ENCODE measurements at places on chromosomes 16 and 17.

GRCh38 chr17:80992077-80992947 lies 671 bp downstream of the CHMP6 start:
- DNase-seq: peak; percentile 90

DNA sequence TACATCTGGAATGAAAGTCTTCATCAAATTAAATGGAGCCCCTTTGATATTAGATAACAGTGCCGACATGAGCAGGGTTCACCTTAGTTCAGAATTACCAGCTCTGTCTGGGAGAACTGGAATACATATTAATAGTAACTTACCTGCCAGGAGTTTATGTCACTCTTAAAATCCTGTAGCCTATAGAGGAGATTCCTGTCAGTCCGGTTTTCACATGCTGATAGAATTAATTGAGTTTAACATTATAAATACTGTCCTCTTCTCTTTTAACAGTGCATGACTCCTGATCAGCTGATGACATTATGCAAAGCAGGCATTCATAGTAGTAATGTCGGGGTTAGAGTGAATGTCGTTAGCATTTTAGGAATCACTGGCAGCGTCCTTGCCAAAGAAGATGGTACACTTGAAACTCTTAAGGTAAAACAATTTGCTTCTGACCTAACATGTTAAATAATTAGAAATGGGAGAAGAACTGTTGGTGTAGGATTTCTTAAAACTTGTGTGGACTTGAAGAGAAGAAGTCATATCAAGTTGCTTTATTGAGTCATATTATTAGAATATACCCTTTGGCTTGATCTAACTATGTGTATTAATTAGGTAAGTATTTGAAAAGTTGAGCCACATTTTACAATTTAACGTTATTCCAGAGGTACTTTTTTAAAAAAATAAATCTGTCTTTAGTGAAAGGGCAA lies 34.3 kb downstream of the HEATR3 start:
- DNase-seq: no peak

GRCh38 chr17:4509923-4510617 lies 11.4 kb downstream of the SPNS2 start:
- no peak for DNase-seq

DNA sequence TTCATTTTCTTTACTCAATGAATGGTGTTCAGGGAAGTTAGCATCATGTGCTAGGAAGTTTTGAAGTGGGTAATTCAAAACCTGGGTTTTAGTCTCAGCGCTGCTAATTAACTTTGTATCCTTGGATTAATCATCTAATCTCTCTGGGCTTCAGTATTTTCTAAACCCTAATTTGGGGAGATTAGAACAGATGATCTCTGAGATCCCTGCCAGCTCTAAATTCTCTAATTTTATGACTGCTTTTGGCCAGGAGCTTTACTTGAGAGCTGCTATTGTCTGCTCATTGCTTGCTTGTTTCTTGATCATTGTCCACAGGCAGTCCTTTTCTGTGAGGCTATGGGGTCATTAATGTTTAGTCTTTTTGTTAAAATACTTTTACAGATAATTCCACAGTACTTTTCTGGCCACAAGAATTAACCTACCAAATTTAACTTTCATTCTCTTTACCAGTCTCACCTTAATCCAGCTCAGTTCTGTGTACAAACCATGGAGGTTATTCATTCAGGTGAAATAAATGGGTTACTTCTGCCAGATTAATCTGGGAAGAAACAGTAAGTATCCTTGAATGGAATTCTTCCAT lies 28.4 kb upstream of the VWA3A start:
- no peak for DNase-seq

GRCh38 chr16:86024210-86024609 lies 125.2 kb downstream of the IRF8 start:
- DNase-seq: no peak

- DNase-seq: no peak
Observed at GRCh38 chr16:24518498-24518897, 20.9 kb upstream of the RBBP6 start.

GRCh38 chr17:29292071-29292991 lies 1.6 kb downstream of the NUFIP2 start:
- peak; percentile 88 for DNase-seq

GRCh38 chr16:50121721-50122445 lies 31.2 kb upstream of the TENT4B start:
- DNase-seq: no peak

GRCh38 chr17:65349916-65350315 lies 211.5 kb downstream of the AXIN2 start:
- no peak for DNase-seq

- DNase-seq: no peak
Observed at GRCh38 chr16:19384656-19385055, 33.0 kb upstream of the TMC5 start.

GRCh38 chr17:7336240-7337175 lies at the start of gene ACAP1:
Gene ACAP1 (plus strand): TSS chr17:7336529. CDS start chr17:7336735, 206 bp downstream.
- DNase-seq: peak; percentile 85

GRCh38 chr16:75251280-75252048 lies at the start of gene BCAR1:
Gene BCAR1 (minus strand): TSS chr16:75251624. CDS start chr16:75251482, 142 bp downstream.
- DNase-seq: peak; percentile 99

GRCh38 chr16:86281421-86281820 lies 228.9 kb upstream of the FOXF1 start:
- DNase-seq: peak; percentile 25

- DNase-seq: peak; percentile 84
Observed at GRCh38 chr17:29590411-29591145, 1.1 kb upstream of the GIT1 start.

DNA sequence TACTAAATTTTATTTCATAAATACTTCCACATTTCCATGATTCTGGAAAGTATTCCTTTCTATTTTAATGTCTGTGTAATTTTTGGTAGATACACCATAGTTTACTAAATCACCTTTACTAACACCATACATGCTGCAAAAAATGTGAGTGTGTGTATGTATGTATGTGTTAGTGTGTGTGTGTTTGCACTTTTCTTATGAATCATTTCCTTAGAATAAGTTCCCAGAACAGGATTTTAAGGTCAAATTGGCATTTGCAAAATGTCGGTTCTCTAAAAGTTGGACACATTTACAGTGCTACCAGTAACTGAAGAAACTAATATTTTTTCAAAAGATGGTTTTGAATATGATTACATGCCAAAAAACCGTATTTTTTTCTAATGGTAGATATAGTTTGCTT lies 137.1 kb downstream of the CYB561 start:
- DNase-seq: no peak

- DNase-seq: no peak
Observed at GRCh38 chr16:8953064-8953463, 10.6 kb downstream of the USP7 start.

DNA sequence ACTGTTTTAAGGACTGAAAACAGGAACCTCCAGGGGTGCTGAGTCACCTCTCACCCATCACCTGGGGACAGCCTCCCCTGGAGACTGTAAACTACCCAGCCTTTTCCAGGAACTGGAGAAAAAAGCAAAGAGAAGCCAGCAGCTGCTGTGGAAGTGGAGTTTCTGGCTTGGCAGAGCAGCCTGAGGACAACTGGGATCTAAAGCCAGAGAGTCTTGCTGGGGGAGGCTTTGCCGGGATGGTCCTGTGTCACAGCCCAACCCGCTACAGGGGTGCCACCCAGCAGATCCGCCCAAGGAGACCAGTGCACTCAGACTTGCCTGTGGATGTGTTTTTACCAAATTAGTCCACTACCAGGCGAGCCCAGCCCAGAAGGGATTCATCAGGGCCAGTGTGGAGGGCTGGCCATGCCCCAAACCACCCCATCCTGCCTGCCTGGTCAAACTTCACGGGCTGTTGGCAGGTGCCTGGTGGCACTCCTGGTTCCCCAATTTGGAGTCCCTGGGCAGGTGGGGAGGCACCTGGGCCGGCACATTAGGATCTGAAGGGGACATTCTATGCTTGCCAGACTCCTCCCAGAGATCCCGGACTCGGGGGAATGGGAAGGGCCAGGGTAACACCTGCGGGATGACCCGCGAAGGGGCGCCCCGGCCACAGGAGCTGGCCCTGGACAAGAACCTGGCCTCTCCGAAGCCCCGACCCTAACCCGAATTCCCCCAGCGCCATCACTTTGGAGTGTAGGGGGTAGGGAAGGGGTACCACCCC lies 771 bp downstream of the MSRB1 start:
- DNase-seq: peak; percentile 73

DNA sequence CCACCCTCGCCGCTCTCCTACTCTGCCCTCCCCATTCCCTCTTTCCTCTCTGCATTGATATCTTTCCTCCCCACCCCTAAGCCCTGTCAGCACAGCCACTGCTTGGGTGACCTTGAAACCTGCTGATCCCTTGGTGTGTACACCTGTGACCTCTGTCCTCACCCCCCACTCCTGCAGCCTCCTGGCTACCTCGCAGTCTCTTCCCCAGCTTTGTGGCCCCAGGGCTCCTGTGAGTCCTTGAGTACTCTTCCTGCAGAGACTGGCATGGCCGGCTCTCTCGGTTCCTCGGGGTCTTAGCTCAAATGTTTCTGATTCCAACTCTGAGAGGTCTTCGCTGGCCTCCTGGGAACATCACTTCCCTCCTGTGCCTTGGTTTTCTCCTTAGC lies 31.7 kb downstream of the ADCY7 start:
- DNase-seq: no peak

- peak; percentile 76 for DNase-seq
Observed at GRCh38 chr17:37527249-37527851, 37.7 kb downstream of the DUSP14 start.

DNA sequence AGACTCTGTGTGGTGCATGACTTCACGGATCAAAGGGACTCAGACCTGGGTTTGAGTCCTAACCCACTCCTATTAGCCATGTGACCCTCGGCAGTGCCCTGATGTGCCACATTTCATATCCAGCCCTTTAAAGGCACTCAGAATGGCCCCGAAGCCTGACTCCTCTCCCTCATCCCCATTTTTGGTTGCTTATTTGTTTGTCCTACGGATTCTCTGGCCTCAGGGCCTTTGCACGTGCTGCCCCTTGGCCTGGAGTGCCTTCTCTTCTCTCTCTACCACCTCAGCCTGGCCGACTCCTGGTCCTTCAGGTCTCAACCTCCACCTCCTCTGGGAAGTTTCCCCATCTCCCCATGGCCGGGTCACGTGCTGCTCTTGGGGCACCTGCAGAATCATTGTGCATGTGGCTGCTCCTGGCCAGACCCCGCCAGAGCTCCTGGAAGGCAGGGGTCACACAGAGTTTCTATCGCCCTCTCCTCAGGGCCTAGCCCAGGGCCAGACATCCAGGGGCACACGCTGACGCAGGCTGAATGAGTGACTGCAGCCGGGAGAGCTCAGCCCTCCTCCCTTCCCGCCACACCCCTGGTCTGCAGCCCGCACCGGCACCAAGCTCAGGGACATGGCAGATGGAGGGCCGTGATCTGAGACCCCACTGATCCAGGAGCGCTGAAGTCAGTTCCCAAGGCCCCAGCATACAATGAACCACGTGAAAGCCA lies 22.0 kb upstream of the CIBAR2 start:
- no peak for DNase-seq

DNA sequence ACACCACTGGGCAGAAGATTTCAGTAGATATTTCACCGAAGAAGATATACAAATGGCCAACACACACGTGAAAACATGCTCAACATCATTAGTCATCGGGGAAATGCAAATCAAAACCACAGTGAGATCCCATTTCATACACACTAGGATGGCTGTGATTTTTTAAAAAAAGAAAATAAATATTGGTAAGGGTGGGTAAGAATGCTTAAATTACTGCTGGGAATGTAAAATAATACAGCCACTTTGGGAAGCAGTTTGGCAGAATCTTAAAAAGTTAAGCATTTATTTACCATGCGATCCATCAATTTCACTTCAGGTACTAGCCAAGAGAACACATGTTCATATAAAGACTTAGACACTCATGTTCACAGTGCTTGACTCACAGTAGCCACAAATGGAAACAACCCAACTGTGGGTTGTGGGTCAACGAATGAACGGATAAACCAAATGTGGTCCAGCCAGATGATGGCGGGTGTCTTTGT lies 6.5 kb upstream of the C16orf74 start:
- DNase-seq: no peak

- DNase-seq: no peak
Observed at GRCh38 chr17:61393904-61394629, 5.6 kb upstream of the TBX2 start.

GRCh38 chr17:11511696-11512095 lies 86.6 kb upstream of the DNAH9 start:
- no peak for DNase-seq

- DNase-seq: no peak
Observed at GRCh38 chr17:75809631-75810111, 25.1 kb downstream of the UNK start.

- no peak for DNase-seq
Observed at GRCh38 chr17:74187761-74188160, 15.7 kb upstream of the RPL38 start.

- no peak for DNase-seq
Observed at GRCh38 chr17:82255402-82255972, 18.0 kb downstream of the CSNK1D start.

GRCh38 chr16:10256784-10257641 lies 74.8 kb upstream of the GRIN2A start:
- peak; percentile 89 for DNase-seq

DNA sequence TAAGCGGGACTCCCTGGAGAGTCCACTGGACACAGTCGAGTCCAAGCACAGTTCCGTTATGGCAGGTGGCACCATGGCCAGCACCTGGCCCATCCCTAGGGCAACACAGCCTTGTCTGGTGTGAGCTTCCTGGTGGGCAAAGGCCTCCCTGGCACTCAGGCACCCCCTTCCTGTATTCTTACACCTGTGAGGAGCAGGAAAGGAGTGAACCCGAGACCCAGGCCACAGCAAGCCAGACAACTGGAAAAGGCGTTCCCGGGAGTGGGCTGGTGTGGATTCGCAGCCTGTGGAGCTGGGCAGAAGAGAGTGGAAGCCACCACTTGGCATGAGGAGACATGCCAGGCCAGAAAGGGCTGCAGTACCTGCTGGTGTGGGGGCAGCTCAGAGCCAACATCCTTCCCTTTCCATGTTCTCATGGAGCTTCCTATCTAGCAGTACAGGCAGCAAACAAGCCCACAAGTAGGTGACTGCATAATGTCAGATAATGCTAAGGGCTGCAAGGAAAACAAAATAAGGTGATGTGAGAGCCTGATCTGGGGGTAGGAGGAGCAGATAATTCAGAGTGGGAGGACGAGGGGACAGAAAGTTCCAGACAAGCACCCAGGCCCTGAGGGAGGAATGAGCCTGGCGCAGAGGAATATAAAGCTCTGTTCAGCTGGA lies 87.0 kb downstream of the GNAO1 start:
- DNase-seq: no peak

DNA sequence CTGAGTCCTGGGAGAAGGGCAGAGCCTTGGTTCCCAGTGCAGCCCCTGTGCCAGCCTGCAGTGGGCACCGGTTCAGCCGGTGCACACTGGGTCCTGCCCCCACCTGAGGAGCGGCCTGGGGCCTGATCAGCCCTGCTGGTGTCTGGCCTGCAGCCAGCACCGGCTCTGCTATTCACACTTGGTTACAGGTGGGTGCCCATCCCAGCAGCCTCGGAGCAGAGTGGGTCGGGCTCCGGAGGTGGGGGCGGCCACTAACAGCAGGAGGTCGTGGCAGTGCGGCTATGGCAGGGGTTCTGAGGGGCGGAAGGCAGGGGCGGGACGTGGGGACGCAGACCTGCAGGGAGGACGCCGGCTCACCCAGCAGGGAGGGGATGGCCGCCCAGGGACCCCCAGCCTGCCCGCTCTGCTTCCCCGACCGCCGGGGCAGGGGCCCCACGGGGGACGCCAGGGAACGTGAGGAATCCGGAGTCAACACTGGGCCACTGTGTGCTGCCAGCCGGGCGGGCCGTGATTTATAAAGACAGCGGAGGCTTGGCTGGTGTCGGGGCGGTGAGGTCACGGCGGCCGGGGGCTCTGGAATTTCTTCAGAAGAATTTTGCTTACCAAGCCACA lies 20.3 kb downstream of the METRNL start:
- DNase-seq: peak; percentile 85
